Stimulated activated memory B cell treated with anti-CD40 and anti-IgM and Interleukin-4, amounts not matched to agents 10 μg/mL and 1 μg/mL and 100 μg/mL, for 72 hours (primary cell): ENCODE measurements at places on chromosomes 1 and 21.

- no peak for ATAC-seq
These were observed at the start of gene S100A16 for GRCh38 chr1:153612755-153613331. S100A16 (minus strand) TSS chr1:153613137; CDS start chr1:153608151, 4,986 bp downstream.

DNA sequence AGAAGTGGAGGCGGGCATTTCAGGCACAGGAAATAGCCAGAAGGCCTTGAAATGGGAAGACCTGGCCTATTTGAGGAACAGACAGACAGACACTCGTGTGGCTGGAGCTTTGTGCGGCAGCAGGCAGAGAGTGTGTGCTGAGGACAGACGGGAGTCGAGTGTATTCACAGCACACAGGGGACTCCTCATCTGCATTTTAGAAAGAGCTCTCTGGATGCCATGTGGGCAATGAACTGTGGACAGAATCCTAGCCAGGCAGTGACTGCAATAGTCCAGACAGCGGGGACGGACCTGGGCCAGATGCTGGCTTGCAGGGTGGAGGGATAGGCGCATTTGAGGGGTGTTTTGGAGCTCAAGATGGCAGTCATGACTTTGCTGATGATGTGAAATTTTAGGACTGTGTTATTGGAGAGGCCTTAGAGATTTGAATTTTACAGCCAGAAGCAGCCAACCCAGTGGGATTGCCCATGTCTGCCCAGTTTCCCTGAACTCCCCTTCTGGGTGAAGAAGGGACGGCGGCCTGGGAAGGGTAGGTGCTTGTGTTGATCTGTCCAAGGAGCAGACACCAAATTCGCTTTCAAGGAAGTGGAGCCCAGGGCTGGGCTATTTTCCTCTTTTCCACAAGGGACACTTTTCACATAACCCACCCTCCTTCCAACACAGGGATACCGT, 43.7 kb downstream of the CHAF1B start:
- no peak for ATAC-seq

- ATAC-seq: no peak
These were observed 80.3 kb downstream of the GLIS1 start for GRCh38 chr1:53658489-53659230.

- ATAC-seq: no peak
These were observed 136.4 kb downstream of the AKT3 start for GRCh38 chr1:243713470-243714186.

- no peak for ATAC-seq
These were observed 36.9 kb upstream of the QSOX1 start for GRCh38 chr1:180117764-180118116.

DNA sequence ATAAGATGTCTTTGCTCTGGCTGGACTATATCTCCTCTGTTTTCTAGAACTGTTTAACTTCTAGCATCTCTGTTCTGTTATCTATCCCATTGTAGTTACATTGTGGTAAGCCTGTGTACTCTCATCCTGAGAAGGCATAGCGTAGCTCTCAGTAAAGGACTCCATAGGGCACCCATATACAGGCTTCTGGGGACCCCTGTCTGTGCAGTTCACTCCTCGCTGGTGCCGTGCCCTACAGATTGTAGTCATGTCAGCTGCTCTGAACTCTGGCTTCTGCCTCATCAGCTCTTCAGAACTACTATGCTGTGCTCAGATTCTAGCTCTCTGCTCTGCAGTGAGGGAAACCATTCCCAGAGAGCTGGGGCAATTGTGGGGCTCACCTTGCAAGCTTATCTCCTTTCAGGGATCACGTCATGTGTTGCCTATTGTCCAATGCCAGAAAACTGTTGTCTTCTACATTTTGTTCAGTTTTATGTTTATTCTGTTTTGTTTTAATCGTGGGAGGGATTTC, 181.3 kb upstream of the USP24 start:
- ATAC-seq: no peak

- ATAC-seq: no peak
These were observed 67.0 kb upstream of the PTCH2 start for GRCh38 chr1:44909901-44910544.

DNA sequence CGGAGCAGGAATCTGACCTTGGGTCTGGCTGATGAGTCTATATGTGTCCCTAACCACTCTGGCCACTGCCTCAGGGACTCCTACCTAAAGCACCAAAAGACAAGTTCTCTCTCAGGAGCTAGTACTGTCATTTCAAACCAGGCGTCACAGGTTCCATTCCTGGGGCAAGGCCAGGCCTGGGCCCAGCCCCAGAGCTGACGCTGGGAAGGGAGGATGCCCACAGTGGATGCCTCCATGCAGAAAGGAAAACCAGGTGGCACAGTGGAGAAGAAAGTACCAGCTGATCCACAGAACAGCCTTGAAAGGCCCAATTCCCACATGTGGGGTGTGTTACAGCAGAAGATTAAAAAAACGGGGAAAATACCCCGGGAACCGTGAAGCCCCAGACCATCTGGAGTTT, 77.4 kb downstream of the DMRTB1 start:
- no peak for ATAC-seq

DNA sequence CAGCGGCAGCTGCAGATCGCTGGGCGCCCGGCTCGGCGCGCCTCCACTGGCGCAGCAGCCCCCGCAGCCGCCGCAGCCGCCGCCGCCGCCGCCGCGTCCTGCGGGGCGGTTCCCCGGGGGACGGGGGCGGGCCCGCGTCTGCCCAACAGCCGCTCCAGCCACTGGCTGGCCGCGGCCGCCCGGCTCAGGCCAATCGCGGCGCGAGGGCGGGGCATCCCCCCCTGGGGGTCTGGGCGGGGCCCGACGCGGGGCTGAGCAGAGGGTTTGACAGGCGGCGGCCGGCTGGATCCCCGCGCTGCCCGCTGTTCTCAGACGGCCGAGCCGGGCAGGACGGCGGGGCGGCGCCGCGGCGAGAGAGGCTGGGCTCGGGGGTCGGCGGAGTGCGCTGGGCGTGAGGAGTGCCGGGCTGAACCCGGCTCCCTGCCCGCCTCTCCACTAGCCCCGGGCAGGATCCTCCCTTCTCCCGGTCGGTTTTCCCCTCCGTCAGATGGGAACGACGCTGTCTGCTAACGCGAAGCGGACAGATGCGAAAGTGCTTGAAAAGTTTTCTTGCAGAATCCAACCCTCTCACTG, at the start of gene GLIS1:
Gene GLIS1 (minus strand): TSS at position 56 of the 573 bp plus-strand sequence. CDS start 1,100 bp downstream, outside the sequence.
- peak; percentile 91 for ATAC-seq

DNA sequence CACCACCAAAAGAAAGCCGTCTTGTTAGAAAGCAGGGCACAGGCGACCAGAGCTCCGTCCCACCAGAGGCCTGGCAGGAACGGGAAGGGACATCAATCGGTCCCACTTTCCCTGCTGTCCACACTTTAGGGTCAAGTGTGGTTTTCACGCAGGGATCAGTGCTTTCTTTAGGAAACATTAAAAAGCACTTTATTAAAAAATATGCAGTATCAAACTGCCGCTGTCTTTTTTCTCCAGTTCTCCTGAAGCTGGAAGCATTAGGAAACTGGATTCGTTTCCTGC, 437 bp downstream of the IFNLR1 start:
- no peak for ATAC-seq

GRCh38 chr1:239951511-239952140, 140.1 kb upstream of the FMN2 start:
- ATAC-seq: no peak

DNA sequence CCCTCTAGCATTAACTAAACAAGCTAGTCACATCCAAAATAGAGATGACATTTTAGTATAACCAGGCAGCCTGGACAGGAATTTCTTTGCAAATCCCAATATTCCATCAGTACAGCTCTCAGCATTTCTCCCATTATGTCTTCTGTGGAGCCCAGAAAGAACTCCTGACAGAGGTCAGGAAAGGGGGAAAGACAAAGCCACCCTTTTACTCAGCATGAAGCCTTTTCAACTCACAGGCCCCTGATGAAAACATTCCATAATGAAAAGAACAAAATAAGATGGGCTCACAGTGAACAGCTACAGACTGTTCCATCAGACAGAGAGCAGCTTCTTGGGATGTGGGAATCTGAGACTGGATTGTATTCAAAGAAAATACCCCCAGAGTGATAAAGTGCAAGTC, 80.6 kb downstream of the TEX35 start:
- ATAC-seq: no peak

GRCh38 chr1:205448540-205449253, 7.1 kb downstream of the BLACAT1 start:
- ATAC-seq: no peak

DNA sequence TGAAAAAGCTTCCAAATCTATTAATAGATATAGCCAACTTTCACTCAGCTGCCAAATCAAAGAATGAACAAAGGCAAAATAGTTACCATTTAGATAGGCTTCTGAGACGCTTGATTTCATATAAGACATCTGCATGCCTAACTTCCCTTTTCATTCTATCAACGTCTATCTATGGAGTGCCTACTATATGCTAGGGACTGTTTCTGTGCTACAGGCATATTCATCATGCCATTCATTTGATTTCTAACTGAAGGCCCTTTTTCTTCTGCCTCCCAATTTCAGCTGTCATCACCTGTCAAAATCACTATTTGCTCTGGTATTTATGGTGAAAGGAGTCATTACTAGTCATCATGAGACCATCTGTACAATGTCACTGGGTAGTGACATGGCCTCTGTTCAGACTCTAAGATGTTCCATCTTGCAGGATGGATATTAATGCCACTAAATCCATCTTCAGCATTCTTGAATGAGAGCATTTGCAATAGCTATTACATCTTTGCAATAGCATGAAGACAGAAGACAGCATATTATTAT, 4.3 kb upstream of the KRTAP13-1 start:
- no peak for ATAC-seq

- no peak for ATAC-seq
These were observed 5.1 kb downstream of the CD1D start for GRCh38 chr1:158185770-158186169.

DNA sequence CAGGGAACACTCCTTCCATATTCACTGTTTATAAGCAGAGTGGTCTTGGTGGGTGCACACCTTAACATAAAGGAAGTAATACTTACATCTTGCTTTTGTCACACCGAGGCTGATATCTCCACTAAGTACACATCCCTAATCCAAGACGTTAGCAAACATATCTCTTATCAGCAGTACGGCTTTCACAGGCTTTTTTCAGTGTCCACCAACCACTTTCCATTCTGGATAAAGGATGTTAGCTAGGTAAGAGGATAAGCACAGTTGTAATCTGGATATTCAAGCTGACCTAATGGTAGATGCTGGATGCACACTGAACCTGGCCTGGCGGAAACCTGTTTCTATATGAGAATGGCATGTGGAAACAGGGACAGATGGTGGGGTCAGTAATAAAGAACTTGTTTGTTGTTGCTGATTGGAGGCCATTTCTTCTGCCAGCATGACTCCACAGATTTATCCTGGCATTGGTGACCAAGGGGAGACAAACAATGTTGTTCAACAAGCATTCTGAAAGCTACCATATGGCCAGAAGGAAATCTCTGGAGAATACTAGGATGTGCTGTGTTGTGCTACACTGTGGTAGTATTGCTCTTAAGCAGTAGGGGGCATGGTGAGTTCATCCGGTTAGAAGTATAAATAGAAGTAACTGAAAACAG, 416.4 kb downstream of the PTBP2 start:
- ATAC-seq: peak; percentile 66
